T-helper 22 cell (primary cell): ENCODE measurements at places on chromosomes 3 and 15.

DNA sequence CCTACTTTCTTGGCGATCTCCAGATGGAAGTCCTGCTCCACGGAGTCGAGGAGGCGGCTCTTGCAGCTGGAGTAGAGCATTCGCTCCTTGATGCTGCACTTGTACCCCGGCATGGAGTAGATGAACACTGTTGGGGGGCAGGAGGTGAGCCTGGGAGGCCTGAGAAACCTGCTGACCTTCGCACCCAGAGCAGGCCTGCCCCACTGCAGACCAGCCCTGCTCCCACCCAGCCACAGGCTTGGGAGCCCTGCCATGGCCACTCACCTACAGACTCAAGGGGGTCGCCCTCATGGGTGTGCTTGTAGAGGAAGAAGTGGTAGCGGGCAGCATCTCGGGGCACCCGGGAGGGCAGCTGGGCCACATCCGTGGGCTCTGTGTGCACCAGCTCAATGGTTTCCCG is 4.2 kb upstream of the TLR9 start:
- no peak for DNase-seq

- DNase-seq = no peak
These were observed 11.8 kb downstream of the TNK2 start for GRCh38 chr3:195896361-195897080.

DNA sequence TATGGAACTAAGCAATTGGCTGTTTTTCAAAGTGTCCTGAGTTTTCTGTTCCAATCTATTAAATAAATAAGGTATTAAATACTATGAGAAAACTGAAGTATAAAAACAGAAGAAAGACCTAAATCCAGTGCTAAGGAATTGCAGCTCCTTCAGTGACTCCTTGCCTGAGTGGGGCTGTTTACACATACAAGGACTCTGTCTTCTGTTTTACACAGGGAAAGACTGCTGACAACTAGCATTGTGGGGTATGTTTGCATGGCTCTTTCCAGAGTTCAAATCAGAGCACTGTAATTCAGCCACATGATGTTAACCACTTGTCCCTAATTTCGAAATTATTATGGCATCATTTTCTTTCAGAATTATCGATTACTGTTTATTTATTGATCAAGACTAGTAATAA is 31.3 kb upstream of the MEIS2 start:
- no peak for DNase-seq

DNA sequence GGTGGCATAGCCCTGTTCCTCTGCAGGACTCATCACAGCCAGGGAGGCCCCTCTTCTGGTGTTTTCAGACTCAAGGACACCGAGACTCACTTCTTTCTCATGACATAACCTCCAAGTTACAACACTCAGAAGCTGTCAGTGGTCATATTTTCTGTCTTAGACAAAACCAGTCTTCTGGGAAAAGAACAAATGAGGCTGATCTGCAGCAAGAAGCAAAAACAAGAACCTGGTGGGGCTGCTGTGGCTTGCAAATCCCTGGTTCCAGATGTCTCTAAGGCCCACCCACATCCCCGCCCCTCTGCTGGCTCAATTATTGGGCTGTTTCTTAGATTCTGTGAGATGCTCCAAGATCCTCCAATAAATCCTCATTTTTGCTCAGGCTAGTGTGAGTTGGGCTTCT is 16.6 kb upstream of the LOXL1 start:
- DNase-seq = no peak

- no peak for DNase-seq
These were observed 392.8 kb upstream of the WNT5A start for GRCh38 chr3:55879901-55880331.

GRCh38 chr3:52838561-52839267 is 3.9 kb upstream of the MUSTN1 start:
- no peak for DNase-seq
